SHP77 (cell line): ENCODE measurements at places on chromosomes 13 and 19.

- no peak for DNase-seq
Measured at GRCh38 chr19:32550666-32551065, 30.3 kb upstream of the PDCD5 start.

GRCh38 chr13:111945086-111945485, 121.9 kb upstream of the SOX1 start:
- DNase-seq = no peak

DNA sequence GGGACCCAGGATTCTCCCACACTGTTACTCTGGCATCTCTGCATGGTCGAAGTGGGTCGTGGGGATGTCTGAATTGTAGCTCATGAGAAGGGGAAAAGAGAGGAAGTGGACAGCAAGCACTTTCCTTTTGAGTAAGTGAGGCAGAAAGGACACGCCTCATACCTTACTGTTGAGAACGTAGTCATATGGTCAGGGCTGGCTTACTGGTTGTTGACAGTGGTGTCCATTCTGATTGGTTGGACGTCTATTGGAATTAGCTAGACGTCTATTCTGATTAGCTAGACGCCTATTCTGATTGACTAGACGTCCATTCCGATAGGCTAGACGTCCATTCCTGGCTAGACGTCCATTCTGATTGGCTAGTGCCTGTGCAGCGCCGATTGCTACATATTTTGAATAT, 12.4 kb downstream of the GRIN2D start:
- DNase-seq = no peak

DNA sequence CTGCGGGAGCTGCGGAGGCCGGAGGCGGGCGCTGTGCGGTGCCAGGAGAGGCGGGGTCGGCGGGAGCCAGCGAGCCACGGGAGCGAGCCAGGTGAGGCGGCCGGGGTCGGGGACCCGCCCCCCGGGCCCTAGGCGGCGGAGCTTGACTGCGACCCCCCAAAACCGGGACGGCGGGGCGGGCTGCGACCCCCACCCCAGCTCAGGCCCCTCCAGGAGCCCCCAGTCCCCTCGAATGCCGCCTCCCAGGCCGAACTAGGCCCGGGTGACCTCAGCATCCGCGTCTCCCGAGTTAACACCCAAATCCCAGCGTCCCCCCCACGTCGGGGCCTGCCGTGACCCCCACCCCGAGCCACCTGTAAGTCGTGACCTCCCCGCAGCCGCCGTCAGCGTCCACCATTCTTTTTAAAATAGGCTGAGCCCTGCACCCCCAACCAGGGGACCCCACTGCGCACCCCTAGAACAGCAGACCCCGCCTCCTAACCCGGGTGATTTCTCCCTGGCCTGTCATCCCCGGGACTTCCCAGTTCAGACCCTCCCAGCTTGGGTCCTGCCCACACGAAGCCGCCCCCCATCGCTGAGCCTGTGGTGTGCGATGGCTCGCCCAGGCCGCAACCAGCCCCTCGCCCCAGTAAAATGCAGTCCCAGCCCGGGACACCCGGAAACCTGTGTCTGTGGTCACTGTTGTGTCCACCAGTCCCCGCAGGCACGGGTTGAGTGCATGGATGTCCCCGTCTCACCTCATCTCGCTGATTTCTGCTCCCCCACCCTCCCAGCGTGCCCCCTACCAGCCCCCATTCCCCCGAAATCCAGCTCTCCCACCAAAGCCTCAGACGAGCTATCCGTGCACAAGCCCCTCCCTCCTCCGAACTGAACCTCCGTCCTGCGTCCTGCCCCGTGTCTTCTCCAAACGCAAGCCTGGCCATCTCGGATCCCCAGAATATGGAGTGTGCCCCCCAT, 551 bp downstream of the FZR1 start:
- no peak for DNase-seq

DNA sequence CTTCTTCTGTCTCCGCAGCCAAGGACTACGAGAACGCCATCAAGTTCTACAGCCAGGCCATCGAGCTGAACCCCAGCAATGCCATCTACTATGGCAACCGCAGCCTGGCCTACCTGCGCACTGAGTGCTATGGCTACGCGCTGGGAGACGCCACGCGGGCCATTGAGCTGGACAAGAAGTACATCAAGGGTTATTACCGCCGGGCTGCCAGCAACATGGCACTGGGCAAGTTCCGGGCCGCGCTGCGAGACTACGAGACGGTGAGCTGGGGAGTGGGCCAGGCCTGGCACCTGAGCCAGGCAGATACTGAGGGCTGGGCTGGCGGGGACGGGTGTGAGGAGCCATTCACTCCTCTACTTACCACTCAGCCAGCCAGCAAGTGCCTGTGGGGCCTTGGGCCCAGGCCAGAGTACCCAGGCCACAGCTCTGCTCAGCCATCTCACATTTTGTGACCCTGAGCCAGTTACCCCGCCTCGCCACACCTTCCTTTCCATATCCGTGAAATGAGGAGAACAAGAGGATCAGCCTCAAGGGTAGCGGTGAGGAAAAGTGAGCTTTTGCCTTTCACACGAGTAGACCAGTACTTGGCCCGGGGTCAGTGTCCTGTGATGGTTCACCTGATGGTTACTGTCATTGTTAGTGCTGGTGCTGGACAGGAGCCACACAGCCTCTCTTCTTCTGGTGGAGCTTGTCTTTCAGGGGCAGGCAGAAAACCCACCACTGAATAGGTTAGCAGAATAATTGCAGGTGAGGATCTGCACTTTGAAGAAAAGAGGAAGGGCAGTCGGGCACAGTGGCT, 7.0 kb downstream of the PPP5C start:
- DNase-seq = no peak

DNA sequence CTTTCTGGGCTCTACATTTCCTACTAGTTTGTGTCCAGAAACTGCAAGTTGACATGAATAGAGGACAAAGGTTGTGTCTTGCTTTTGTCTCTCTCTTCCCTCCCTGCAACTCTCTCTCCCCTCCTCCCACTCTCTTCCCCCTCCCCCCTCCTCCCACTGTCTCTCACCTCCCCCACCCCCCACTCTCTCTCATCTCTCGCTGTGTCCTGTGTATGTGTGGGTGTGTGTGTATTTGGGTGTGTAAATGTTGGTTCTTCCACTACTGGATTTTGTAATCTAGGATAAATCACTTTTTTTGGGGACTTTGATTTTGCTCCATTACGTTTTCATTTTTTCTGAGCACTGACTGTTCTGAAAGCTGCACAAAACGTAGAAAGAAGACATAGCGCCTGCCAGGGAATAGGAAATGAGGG, 48.4 kb downstream of the AKAP11 start:
- DNase-seq = no peak

- DNase-seq = no peak
Measured at GRCh38 chr13:26280822-26281221, 26.9 kb downstream of the CDK8 start.

- DNase-seq = no peak
Measured at GRCh38 chr19:55377356-55378131, 918 bp downstream of the TMEM190 start.

GRCh38 chr13:77184455-77184854, 142.4 kb downstream of the MYCBP2 start:
- DNase-seq = no peak

DNA sequence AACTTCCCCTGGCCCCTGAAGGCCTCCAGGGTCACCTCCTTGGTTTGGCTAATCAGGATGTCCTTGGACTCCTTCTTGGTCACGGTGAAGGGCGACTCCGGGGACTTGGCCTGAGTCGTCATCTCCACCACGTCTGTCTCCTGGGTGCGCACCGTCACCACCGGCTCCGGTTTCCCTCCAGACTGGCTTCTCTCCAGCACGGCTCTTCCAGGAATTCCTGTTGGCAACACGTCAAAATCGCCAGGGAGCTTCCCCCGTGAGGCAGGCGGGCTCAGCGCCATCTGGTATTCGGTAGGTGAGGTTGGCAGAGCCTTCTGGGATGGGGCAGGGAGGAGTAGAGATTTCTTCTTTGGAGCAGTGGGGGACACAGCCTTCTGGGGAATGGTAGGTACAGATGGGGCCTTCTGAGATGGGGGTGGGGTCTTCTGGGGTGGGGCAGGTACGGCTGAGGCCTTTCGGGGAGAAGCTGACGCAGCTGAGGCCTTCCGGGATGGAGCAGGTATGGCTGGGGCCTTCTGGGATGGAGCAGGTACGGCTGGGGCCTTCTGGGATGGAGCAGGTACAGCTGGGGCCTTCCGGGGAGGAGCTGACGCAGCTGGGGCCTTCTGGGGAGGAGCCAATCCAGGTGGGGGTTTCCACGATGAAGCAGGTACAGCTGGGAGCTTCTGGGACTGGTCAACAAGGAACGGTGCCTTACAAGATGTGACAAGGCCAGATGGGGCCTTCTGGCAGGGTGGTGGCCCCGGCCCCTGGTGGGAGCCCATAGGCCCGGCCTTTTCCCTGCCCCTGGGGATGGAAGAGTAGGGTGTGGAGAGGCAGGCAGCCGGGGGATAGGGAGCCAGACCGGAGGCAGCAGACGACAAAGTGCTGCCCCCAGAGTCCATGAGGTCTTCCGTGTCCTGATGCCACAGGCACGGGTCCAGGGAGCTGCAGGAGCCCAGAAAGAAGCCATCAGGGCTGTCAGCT, 3.8 kb downstream of the GARIN5B start:
- DNase-seq = peak; percentile 34

DNA sequence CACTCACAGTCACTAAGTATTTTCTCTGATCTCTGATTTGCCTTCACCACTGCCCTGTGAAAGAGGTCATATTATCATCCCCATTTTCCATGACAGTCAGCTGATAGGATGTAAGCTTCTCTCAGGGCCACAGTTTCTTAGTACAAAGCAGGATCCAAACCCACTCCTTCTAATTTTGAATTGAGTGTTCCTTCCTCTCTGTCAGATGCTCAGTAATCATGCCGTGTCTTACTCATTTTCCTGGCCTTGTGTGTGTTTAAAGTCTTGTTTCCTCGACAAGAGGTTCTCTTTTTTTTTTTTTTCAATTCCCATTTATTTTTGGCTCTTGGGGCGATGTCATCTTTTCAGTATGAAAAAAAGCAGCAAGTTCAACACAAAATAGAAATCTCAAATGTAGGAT, 72.3 kb downstream of the NAA16 start:
- no peak for DNase-seq

DNA sequence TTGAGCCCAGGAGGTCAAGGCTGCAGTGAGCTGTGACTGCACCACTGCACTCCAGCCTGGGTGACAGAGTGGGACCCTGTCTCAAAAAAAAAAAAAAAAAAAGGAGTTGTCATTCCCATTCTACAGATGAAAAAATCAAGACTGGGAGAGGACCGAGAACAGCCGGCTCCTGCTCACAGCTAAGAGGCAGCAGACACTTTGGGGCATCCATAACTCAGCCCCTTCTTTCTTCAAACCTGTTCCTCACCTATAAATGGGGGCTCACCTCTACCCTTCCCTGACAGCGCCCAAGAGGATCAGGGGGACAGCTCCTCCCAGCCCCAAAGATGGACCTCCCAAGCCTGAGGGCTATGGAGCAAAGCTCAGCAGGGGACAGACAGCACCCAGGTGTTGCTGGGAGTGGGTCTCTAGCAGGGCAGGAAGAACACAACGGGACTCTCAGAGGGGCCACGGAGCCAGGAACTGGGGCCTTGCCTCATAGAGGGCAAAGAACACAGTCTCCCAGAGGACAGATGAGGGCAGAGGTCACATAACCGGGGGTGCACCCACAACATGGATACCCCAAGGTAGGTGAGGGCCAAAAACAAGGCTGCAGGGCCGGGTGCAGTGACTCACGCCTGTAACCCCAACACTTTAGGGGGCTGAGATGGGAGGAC, 3.4 kb upstream of the KLF16 start:
- DNase-seq = no peak

DNA sequence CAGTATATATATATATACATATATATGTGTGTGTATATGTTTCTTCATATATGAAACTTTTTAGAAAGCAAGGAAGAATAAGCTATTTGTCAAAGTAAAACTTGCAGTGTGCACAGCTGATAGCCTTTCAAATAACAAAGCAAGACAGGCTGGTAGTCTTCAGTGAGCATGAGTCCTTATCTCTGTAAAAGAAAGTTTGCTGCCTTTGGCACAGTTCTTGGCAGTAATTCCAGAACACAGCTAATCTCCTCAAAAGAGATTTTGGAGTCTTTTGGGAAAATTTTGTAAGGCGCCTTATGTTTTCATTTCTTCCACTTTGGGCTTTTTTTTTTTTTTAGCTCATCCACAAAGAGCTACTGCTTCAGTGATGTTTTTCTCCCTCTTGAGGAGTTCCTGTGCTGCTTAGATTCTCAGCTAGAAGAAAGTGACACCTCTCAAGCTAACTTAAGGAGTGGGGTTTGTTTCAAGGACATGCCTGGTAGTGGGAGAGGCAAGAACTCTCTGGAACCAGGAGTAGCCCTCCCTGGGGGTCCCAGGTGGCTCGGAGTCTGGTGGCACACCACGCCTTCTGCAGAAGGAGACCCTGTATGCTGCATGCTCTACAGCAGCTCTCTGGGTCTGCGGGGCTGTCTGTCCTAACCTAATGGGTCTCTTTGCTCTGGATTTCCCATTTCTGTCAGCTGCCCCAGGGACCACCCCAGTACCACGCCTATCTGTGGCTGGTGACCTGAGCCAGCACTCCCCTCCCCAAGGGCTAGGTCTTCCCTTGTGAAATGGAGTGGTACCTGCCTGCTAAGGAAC, 58.8 kb downstream of the TNFRSF19 start:
- DNase-seq = no peak

- DNase-seq = no peak
Measured at GRCh38 chr19:7149956-7150705, 80.6 kb downstream of the ZNF557 start.
